ENCODE measurements at places on chromosomes 3 and 15.

- no peak for DNase-seq
Measured at GRCh38 chr3:58352626-58353025, 19.9 kb downstream of the PXK start.

GRCh38 chr3:185728630-185729336 lies 96.1 kb downstream of the IGF2BP2 start:
- peak; percentile 79 for DNase-seq

GRCh38 chr15:87362531-87362930 lies 894.0 kb downstream of the NTRK3 start:
- peak; percentile 16 for DNase-seq

- no peak for DNase-seq
Measured at GRCh38 chr3:18208091-18208490, 217.0 kb downstream of the SATB1 start.

- peak; percentile 64 for DNase-seq
Measured at GRCh38 chr3:129597087-129597999, 9.1 kb downstream of the PLXND1 start.

- no peak for DNase-seq
Measured at GRCh38 chr15:60043744-60044435, 39.8 kb downstream of the FOXB1 start.

DNA sequence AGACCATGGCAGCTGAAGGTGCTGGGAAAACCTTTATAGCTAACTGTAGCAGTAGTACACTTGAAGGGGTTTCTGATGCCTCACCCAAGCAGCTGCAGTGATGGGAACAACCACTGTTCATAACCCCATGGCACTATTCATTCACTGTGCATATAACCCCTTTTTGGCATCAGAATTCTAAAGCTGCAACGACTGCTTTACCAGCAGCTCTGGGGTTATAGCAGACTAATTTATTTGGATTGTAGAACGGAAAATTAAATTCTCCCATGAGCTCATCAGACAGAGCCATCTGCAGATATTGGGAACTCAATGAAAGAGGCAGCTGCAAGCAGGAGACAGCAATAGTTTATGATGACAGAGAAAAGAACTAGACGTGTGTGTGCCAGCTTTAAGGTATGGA lies 28.6 kb downstream of the TFDP2 start:
- DNase-seq, result no peak

GRCh38 chr15:39781147-39781966 lies 1.3 kb downstream of the FSIP1 start:
- DNase-seq, result no peak

DNA sequence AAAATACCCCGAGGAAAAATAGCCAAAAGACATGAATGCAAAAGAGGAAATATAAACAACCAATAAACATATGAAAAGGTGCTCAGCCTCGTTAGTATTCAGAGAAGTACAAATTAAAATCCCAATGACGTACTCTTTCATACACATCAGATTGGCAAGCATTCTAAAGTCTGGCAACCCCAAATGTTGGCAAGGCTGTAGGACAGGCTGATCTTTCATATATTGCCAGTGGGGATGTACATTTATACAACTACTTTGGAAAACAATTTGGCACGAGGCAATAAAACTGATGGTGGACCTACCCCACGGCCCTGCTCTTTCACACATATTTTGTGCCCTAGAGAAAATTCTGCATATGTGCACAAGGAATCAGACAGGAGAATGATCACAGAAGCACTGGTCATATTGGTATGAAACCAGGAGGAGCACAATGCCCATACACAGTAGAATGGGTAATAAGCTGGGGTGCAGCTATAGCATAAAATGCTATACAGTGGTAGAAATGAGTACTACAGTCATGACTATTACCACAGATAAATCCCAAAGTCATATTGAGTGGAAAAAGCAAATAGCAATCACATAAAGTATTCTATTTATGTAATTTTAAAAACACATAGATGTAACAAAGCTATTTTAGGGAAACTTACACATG lies 176.0 kb upstream of the SLC24A5 start:
- no peak for DNase-seq

DNA sequence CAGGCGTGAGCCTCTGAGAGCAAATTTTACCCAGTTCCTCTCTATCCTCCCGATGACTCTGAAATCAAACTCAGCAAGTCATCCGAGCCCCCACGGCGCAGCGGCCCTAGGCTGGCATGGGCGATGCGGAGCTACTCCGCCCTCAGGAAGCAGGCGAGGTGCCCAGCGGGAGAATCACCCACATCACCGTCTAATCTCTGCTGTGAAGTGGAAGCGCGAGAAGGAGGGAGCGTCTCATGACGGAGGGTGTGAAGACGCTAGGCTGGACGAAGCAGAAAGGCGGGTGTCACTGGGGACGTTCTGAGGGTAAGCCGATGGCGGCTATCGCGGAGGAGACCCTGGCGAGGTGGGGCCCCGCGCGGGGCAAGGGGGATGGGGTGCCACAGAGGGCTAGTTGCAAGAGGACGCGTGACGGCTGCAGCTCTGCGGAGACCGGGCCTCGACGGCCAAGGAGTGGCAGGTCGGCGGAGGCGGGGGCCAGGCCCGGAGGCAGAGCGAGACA lies 9.1 kb upstream of the GNAI2 start:
- DNase-seq, result peak; percentile 47

DNA sequence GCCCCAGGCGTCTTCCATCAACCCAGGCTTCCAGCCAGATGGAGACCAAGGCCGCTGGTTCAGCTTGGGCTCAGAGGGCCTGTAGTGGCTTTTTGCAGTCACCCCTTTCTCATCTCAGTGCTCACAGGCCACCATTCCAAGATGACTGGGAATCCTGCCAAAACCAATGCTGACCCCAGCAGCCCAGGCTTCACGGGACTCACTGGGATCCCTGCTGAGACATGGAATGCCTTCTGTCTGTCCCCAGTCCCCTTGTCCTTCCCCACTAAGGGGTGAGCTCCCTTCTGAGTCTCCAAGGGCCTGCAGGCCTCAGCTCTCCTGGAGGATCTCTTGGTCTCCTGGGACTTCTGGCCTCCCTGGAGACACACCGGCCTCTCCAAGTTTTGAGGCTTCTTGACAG lies 77.4 kb upstream of the SEC13 start:
- DNase-seq, result peak; percentile 31

DNA sequence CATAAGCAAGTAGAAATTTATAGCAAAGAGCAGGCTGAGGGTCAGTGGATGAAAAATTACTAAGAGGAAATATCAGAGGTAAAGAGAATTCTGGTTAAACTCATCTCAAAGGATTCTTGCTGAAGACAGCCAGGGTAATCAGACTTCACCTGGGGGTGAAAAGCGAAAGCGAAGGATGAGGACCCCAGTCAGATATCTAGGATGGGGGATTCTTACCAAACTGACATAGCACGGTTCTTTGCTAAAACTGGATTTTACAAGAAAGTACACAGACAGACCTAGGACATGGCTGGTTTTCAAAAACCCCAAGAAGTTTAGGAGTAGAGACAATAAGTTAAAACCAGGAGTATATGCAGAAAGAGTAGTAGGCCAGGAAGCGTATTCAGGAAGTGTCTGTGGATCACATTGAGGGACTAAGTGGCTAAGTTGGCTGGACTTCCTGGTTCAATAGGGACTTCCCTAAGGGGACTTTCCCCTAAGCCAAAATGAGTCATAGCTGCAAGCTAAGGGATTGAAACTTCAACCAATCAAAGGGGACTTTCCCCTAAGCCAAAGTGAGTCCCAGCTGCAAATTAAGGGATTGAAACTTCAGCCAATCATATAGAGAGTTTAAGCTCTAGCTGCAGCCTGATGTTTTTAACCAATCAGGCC lies 2.4 kb upstream of the CFAP91 start:
- peak; percentile 46 for DNase-seq

DNA sequence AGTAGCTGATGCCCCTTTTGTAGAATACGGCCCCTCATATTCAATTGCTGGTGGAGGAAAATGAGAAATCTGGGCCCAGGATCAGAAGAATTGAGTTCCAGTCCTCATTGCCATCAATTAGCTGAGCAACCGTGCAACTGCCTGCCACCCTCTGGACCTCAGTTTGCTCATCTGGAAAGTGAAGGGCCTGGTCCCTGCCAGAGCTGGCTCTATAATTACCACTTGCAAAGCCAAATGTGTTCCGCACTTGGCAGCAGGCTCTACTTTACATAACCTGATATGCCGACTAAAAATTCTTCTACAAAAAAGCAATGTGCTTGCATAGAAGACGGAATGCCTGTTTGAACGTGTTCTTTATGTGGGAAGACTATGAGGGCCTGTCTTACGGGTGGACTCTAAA lies 8.6 kb upstream of the ITGB5 start:
- DNase-seq, result no peak

- DNase-seq, result peak; percentile 19
Measured at GRCh38 chr3:129399895-129400357, 28.5 kb downstream of the EFCAB12 start.

DNA sequence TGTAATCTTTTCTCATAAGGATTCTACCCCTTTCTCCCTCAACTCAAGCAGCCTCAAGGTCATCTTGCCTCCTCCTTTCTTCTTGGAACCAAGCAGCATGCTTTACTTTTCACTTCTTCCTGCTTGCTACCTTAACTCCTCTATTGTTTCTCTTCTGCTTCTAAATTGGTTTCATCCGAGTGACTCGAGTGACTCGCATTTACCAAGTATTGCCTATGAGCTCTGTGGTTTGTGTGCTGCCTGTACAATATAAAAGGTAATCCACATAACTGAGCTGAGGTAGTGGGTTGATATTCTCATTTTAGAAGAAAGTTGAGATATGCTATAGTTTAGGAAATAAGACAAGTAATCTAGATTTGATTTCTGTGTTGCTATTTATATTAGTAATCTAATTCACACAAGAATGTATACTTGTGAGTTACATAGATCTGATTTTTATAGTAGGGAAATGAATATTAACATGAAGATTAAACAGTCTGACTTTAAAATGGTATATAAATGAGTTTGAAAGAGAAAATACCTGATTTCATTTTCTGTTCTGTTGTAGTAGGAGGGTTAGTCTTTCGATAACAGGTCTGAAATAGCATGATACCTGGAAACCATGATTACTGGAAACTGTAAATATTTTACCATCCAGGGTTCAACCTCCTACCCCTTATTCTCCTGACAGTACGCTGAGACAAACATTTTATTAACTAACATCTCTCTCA lies 5.5 kb downstream of the HHLA2 start:
- no peak for DNase-seq

Measured in fibroblast of skin of back (primary cell).